ENCODE measurements at places on chromosomes 13 and 19.

DNA sequence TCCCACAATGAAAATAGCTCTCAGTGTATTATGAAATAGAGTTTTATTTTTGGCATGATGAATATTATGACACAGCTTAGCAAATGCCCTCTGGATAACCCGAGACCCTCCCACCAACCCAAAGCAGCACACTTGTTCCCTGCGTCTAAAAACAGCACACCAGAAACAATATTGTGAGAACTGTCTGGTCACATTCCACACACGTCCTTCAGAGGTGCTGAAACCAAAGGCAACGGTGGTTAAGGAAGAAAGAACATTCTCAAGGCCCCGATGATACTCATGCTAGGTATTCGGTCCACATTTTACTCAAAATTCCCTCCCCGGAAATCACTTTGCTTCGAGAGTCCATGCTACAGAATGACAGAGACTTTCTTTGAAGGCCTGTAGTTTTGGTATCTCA is 156.7 kb downstream of the SLC7A1 start:
- no peak for DNase-seq

- DNase-seq, result no peak
Measured at GRCh38 chr19:45468803-45469131, 971 bp downstream of the FOSB start.

GRCh38 chr13:101942038-101942437 is 459.8 kb downstream of the FGF14 start:
- no peak for DNase-seq

DNA sequence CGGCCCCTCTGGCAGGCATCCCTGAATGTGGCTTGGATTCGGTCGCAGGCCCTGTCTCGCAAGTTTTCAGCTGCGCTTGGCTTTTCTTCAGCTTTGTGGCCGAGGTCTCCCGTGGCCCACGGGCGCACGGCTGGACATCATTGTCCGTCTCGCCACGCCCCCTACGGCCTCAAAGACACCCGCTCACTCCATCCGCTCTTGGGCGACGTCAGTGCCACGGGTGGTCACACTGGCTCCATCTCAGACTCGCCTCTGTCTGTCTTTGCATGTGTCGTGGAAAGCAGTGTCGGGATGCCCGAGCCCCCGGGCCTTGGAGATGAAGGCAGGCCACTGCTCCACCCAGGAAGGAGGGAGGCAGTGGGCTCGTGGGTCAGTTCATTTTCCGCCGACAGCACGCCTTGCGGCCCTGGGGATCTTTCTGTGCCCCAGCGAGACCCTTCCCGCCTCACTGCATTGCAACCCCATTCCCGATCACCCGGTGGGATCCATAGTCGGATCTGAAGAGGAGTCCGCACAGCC is 51.0 kb downstream of the ZNF146 start:
- DNase-seq, result no peak

DNA sequence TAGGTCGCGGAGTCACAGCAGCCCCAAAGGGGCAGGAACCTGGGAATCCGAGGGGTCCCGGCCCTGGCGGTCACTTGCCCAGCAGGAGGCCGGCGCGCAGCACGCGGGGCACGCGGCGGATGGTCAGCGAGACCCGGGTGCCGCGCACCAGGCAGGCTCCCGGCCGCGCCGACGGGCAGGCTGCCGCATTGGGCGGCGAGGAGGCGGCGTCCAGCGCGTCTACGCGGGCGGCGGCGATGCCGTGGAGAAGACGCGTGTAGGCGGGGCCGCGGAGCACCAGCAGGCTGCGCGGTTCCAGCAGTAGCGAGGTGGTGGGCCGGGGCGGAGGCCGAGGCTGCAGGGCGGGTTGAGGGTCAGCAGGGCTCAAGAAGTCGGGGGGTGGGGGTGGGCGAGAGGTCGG is 607 bp upstream of the SYNE4 start:
- DNase-seq, result no peak

DNA sequence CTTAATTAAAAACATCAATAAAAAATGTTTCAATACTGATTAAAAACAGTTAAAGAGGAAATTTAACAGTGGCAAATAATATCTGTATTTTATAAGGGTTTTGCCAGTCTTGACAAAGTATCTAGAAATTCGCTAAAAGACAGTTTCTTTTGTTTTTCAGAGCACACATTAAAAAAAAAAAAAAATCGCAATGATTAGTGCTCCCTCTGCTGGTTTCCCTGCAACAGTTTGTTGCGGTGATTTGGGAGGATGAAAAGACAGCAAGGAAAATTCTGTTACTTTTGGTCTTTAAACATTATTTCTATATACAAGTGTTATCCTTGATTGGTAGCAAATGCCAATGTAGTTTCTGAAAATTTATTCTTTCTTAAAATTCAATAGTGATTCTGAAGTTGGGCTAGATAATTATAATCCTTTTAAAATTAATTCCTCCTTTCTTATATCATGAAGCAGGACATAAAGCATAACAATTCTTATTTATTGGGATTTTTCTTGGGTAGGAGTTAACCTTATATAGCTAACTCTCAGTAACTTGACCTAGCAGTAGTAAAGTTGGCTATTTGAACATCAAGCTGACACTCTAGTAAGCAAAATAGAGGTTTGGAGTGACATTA is 23.1 kb upstream of the SPRY2 start:
- DNase-seq, result no peak

DNA sequence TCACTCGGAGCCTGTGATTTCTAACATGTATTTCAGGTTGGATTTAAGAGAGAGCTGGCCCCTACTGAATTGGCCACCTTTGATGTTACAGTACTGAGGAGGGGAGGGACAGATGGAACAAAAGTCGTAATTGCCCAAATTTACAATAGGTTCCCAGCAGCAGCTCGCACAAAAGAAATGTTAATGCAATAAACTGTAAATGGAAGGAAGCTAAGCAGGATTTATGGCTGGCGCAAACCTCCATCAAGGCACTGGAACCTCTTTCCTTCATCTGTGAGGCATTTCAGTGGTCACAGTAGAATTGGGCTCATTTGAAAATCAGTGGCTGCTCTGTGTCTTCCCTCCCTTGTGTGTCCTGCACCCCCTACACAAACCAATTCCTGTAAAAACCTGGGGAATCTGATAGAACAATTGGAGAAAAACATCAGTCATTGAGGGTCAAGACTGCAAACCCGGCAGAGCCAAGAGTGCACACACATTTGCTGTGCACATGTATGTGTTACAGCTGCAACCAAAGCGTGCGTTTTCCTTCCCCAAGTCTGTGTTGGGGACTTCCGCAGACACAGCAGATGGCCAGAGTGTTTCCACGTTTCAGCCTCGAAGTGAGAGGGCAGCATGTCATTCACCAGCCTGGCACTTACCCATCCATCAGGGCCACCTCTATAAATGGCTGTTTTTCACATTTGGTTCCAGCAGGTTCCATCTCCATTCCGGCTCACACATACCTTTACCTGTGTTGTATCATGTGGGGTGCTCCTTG is 192.8 kb downstream of the TM9SF2 start:
- DNase-seq, result no peak

- no peak for DNase-seq
Measured at GRCh38 chr19:51242881-51243630, 7.8 kb upstream of the SIGLECL1 start.

- DNase-seq, result no peak
Measured at GRCh38 chr19:42794765-42795164, 29.3 kb upstream of the PSG8 start.

DNA sequence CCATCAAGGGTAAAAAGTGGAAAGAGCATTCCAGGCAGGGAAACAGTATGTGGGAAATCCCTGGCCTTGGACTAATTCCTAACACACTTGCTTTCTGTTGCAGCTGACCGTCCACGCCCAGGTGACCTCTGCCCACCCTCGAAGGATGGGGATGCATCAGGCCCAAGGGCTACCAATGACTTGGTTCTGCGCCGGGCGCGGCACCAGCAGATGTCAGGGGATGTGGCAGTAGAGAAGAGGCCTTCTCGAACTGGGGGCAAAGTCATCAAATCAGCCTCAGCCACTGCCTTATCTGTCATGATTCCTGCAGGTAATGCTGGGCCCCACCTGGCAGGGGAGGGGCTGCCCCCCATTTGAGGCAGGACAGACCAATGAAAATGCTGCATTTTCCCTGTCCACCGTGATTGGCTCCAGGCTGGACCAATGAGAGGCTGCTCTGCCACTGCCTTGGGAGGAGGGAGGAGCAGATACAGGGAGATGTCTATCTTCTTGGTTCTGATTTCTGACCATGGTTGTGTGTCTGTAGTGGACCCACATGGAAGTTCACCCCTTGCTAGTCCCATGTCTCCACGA is 12.6 kb downstream of the DNASE2 start:
- no peak for DNase-seq

DNA sequence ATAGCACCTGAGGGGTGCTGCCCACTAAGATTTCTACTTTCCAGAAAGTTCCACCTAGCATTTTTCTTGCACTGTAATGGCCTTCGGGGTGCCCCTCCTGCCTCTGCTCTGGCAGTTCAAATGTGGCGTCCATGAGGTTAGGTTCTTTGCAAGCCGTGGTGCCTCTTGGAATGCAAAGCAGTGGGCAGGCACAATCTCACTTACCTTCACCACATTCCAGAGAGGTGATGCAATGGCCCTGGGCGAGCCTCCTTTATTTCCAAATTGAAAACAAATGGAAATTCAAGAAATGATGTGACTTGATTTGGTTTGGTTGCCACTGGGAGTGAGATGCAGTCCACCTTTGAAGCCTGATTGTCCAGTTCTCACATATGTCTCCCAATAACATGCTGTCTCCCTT is 46.9 kb downstream of the FGF9 start:
- DNase-seq, result no peak

- DNase-seq, result no peak
Measured at GRCh38 chr13:43544011-43544410, 242.8 kb downstream of the ENOX1 start.

- no peak for DNase-seq
Measured at GRCh38 chr13:24922387-24922744, 158.4 kb downstream of the RNF17 start.

- no peak for DNase-seq
Measured at GRCh38 chr19:29271911-29272310, 59.0 kb upstream of the UQCRFS1 start.

GRCh38 chr13:85879014-85879413 is 79.8 kb upstream of the SLITRK6 start:
- no peak for DNase-seq

DNA sequence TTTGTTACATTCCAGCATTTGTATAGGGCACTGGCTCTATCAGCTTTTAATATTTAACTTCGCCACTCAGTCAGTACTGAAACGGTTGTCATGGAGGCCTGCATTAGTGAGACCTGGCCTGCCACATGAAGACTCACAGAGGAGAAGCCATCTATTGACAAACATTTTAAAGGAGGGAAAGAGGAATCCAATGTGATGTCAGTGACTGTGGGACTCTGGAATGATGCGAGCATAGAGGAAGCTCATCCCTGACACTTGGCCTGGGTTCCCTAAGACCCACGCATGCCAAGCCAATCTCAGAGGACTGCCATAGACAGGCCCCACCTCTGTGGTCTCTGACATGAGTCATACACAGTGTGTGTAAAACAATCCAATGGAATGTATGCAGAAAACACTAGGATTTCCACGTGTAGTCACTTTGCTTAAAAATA is 7.9 kb upstream of the DPY19L3 start:
- DNase-seq, result peak; percentile 43

DNA sequence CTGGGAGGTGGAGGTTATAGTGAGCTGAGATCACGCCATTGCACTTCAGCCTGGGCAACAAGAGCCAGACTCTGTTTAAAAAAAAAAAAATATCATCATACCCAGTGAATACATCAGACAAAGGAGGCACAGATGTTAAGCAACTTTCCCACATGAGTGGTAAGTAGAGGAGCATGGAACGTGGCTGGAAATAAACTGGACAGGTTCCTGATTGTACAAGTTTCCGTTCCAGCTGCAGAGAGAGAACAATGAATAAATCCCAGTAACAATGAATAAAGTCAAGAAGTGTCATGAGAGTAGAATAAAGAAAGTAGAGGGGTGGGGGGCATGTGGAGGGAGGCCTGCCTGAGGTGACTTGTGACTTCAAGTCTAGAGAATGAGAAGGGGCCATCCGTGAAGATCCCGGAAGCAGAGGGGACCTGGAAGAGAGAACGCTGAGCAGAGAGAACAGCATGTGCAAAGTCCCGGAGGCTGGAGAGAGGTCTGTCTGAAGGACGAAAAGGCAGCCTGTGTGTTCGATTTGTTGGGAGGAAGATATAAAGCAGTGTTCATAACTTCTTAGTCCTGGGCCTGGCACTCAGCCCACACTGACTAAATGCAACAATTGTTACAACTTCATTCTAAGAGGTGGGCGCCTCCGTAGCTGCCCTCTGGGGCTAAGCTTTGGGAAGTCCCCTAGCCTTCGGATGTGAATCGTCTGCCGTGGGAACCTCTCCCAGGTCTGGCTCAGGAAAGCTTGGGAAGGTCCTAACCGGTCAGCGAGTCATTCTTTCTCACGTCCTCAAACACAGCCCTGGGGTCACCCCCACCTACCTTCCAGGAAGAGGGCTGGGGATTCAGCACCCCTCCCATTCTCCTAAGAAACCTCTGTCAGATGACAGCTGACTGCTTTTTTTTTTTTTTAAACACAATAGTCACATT is 15.3 kb upstream of the ARHGEF18 start:
- DNase-seq, result no peak

All from fibroblast of skin of left biceps (primary cell).